ENCODE measurements at places on chromosomes 16 and 17.

- no peak for DNase-seq
Observed at GRCh38 chr16:81996664-81997509, 14.4 kb downstream of the SDR42E1 start.

DNA sequence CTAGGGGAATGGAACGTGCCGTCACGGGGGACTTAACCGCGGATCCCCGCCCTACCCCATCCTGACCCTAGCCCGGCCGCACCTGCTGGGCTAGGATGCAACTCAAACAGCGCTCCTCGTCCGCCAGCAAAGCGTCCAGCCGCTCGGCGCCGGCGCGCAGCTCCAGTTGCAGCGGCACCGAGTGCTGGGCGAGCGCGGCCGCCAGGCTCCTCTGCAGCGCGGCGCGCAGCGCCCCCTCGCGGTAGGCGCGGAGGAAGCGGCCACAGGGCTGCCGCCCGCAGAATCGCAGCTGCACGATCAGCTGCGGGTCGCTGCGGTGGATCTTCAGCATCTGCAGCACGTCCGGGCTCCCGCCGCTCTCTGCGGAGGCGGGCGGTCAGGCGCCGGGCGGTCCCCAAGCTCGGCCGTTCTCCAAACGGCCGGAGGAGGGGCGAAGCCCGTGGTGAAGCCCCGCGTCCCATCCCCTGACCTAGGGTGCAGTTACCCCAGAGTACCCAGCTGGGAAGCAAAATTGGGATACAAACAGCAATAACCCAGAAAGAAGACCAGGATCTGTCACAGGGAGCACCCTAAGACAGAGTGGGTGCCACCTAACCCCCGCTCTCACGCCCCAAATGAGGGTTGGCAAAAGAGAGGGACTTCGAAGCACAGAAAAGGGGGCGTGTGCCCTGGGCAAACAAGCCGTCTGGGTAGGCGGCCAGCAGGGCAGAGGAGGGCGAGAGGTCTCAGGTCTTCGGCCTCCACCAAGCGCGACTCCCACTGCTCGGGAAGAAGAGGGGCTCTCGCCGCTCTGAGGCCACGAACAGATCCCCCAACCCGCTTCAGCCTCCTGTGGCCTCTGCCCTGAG lies 4.2 kb downstream of the TRADD start:
- DNase-seq, result peak; percentile 84

GRCh38 chr17:48556576-48557401 lies 11.9 kb upstream of the HOXB2 start:
- no peak for DNase-seq

DNA sequence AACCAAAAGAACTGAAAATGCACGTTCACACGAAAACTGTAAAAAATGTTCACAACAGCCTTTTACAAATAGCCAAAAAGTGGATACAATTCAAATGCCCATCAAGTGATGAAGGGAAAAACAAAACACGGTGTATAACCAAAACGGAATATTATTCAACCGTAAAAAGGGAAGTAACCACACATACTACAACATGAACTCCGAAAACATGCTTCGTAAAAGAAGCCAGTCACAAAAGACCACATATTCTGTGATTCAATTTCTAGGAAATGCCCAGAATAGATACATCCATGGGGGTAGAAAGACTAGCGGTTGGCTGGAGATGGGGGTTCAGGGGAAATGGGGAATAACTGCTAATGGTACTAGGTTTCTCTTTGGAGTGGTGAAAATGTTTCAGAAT lies 81.5 kb upstream of the TRAP1 start:
- DNase-seq, result no peak

DNA sequence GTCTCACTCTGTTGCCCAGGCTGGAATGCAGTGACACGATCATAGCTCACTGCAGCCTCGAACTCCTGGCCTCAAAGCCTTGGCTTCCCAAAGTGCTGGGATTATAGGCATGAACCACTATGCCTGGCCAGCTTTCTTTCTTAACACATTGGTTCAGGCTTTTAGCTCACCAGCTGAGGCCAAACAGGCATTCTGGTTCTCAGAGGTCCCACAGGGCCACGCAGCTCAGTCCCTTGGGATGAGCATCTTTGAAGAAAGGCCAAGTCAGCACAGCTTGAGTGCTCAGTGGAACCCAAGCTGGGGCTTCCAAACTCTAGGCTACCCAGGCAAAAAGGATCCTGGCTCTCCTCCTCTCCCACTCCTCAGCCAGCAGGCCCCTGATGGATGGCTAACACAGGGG lies 2.5 kb downstream of the PIK3R5 start:
- DNase-seq, result no peak

DNA sequence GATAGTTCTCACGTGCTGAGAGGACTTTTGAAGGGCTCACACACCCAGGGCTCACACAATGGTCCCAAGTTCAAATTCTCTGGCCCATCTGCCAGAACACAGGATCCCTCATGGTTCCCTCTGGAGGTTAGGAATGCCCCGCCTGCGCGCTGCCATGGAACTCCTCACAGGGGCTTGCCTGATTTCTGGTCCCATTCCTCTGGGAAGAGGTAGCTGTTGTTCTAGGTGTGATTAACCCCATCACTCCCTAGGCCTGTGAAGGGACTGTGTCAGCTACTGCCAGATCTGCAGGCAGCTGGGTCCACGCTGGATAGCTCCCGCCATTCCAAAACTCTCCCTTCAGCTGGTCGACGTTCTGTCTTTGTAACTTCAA lies 2.3 kb upstream of the ARMC5 start:
- DNase-seq, result no peak

GRCh38 chr16:65069766-65070165 lies 52.1 kb downstream of the CDH11 start:
- no peak for DNase-seq

- DNase-seq, result no peak
Observed at GRCh38 chr17:21318439-21318838, 33.9 kb downstream of the MAP2K3 start.

GRCh38 chr17:82924812-82925211 lies 85.0 kb upstream of the ZNF750 start:
- no peak for DNase-seq

- DNase-seq, result no peak
Observed at GRCh38 chr17:1783834-1784611, 22.2 kb downstream of the SERPINF1 start.

GRCh38 chr16:89354325-89354724 lies 136.0 kb downstream of the ANKRD11 start:
- no peak for DNase-seq

- no peak for DNase-seq
Observed at GRCh38 chr16:69340095-69340644, 598 bp downstream of the NIP7 start.

DNA sequence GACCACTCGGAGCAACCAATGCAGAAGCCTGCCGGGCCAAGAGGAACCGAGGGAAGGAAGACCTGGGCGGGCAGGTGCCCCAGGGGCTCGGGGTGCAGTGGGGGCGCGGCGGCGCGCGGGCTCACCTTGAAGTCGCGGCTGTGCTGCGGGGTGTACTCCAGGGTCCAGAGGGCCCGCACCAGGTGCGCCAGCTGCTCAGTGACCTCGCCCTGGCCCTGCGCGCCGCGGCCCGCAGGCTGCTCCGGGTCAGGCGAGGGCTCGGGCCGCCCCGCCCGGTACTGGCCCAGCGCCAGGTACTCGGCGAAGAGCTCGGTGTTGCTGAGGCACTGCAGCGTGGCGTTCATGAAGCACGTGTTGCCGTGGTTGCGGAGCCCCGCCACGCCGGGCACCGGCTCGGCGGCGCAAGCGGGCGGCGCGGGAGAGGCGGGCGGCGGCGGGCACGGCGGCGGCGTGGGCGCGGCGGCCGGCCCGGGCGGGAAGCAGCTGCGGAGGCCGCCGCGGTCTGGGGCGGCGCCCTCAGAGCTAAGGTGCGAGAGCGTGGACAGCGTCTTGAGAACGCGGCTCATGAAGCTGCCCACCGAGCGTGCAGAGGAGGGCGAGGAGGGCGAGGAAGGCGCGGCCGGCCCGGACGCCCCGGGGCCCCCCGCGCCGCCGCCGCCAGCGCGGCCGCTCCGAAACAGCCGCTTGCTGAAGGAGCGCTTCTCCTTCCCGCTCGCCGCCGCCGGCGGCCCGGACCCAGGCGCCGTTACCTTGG lies 562 bp downstream of the USP31 start:
- peak; percentile 12 for DNase-seq

GRCh38 chr17:58002973-58003372 lies 4.1 kb downstream of the SRSF1 start:
- DNase-seq, result no peak
